GM23338 (cell line): ENCODE measurements at places on chromosomes 12 and 14. TPM values are rescaled to one million over a fixed set of nuclear protein-coding genes. Genes with fewer than 3 reads are reported as not detected.

RND1 gene
- 7.4 and 9.3 TPM in 2 replicates for polyA plus RNA-seq

AQP5 gene
- 1.1 and 1.3 TPM in 2 replicates for polyA plus RNA-seq

LGMN gene
- 60.0 and 62.9 TPM in 2 replicates for polyA plus RNA-seq

FSCB gene
- polyA plus RNA-seq = not detected in 2 replicates

COX6A1 gene
- 1,484 and 1,643 TPM in 2 replicates for polyA plus RNA-seq

KRR1 gene
- polyA plus RNA-seq = 113 and 120 TPM in 2 replicates

CLEC14A gene
- polyA plus RNA-seq = not detected in 2 replicates

NPAS3 gene
- 0.17 and 0.19 TPM in 2 replicates for polyA plus RNA-seq

TROAP gene
- 44.7 and 47.5 TPM in 2 replicates for polyA plus RNA-seq

KRT75 gene
- not detected in 2 replicates for polyA plus RNA-seq

GUCY2C gene
- 1.4 and 2.1 TPM in 2 replicates for polyA plus RNA-seq

CCDC184 gene
- 1.8 and 2.8 TPM in 2 replicates for polyA plus RNA-seq

NFE2 gene
- 1.8 and 3.0 TPM in 2 replicates for polyA plus RNA-seq

PPP1R1A gene
- 26.6 and 26.9 TPM in 2 replicates for polyA plus RNA-seq

WDR89 gene
- polyA plus RNA-seq = 17.4 and 21.5 TPM in 2 replicates

RFLNA gene
- polyA plus RNA-seq = 3.8 and 3.9 TPM in 2 replicates

E2F7 gene
- 40.3 and 43.9 TPM in 2 replicates for polyA plus RNA-seq

RTRAF gene
- polyA plus RNA-seq = 715 and 729 TPM in 2 replicates

CLEC6A gene
- polyA plus RNA-seq = 0.21 TPM in 1 of 2 replicates, not detected in the other

ZFP36L1 gene
- polyA plus RNA-seq = 359 and 382 TPM in 2 replicates

PMCH gene
- polyA plus RNA-seq = 0.64 and 1.1 TPM in 2 replicates

LPAR5 gene
- polyA plus RNA-seq = 0.32 and 0.38 TPM in 2 replicates

ARHGEF25 gene
- 0.53 TPM in 1 of 2 replicates, not detected in the other for polyA plus RNA-seq

FOXM1 gene
- polyA plus RNA-seq = 24.1 and 31.0 TPM in 2 replicates

RAB15 gene
- 17.4 and 20.0 TPM in 2 replicates for polyA plus RNA-seq

TXNRD1 gene
- polyA plus RNA-seq = 108 and 115 TPM in 2 replicates

VWF gene
- polyA plus RNA-seq = 0.03 and 0.42 TPM in 2 replicates

TOMM20L gene
- not detected in 2 replicates for polyA plus RNA-seq

SIX1 gene
- polyA plus RNA-seq = 0.66 and 0.71 TPM in 2 replicates

PELI2 gene
- polyA plus RNA-seq = 7.9 and 8.0 TPM in 2 replicates

GLS2 gene
- polyA plus RNA-seq = 11.2 and 12.2 TPM in 2 replicates

TEAD4 gene
- polyA plus RNA-seq = 56.0 and 68.1 TPM in 2 replicates

GALNT16 gene
- polyA plus RNA-seq = 0.90 and 1.5 TPM in 2 replicates

SPIC gene
- polyA plus RNA-seq = not detected in 2 replicates

FBXO33 gene
- polyA plus RNA-seq = 6.7 and 7.0 TPM in 2 replicates

PSME1 gene
- polyA plus RNA-seq = 215 and 220 TPM in 2 replicates

NANOG gene
- polyA plus RNA-seq = 42.0 and 48.5 TPM in 2 replicates

PZP gene
- 0.33 and 0.92 TPM in 2 replicates for polyA plus RNA-seq

NID2 gene
- polyA plus RNA-seq = 2.7 and 4.3 TPM in 2 replicates

VAMP1 gene
- 11.2 and 16.1 TPM in 2 replicates for polyA plus RNA-seq

RIMBP2 gene
- polyA plus RNA-seq = 0.09 and 0.37 TPM in 2 replicates

BIN2 gene
- 0.17 TPM in 1 of 2 replicates, not detected in the other for polyA plus RNA-seq

TAC3 gene
- 35.1 and 37.5 TPM in 2 replicates for polyA plus RNA-seq

GNB3 gene
- polyA plus RNA-seq = 3.6 and 5.4 TPM in 2 replicates

ZFHX2 gene
- polyA plus RNA-seq = 18.5 and 22.4 TPM in 2 replicates

KRT82 gene
- not detected in 2 replicates for polyA plus RNA-seq

MGP gene
- polyA plus RNA-seq = 0.60 TPM in 1 of 2 replicates, not detected in the other

C3AR1 gene
- not detected in 2 replicates for polyA plus RNA-seq

MIA2 gene
- 8.6 and 9.5 TPM in 2 replicates for polyA plus RNA-seq

ESPL1 gene
- 12.7 and 13.2 TPM in 2 replicates for polyA plus RNA-seq

PCED1B gene
- polyA plus RNA-seq = 4.6 and 6.6 TPM in 2 replicates

CCDC196 gene
- 0.27 TPM in 1 of 2 replicates, not detected in the other for polyA plus RNA-seq

SOAT2 gene
- not detected in 2 replicates for polyA plus RNA-seq

MGAT4C gene
- 4.1 and 4.5 TPM in 2 replicates for polyA plus RNA-seq

RERG gene
- 0.99 and 1.1 TPM in 2 replicates for polyA plus RNA-seq
